Spinal cord (tissue), 10 donors: ENCODE measurements at places on chromosomes 7 and 10. TPM values are rescaled to one million over a fixed set of nuclear protein-coding genes. Genes with fewer than 3 reads are reported as not detected.

Gene NANOS1
- total RNA-seq, result 6.3 TPM

Gene ZNF777
- 7.8 TPM for total RNA-seq

Gene SCIN
- total RNA-seq, result 7.5 TPM

Gene EN2
- total RNA-seq, result 0.72 TPM

Gene SAP25
- total RNA-seq, result not detected

Gene TCTN3
- 57.9 TPM for total RNA-seq
